ENCODE measurements at places on chromosomes 7 and 10.

DNA sequence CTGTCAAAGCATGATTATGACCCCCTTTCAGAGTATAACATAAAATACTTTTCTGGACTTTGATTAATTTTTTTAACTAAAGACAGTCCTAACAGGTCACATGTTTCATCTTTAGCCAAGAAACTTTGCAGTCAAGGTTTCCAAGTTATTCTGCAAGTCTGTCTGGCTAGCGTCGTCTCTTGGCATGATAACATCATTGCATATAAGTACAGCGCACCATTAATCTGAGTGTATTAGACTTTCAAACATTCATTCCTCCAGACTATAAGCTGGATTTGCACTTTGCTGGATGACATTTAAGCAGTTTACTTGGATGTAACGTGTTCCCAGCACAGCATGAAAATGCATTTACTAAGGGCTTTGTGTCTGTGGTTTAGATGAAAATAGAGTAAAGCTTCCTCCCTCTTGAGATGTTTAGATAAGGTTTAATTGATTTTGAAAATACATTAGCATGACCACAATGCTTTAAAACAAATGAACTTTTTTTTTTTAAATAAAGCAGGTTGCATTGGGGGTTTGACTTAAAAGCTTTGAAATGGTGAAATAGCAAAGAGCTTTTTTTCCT lies 349.0 kb upstream of the MTPN start:
- no peak for DNase-seq

DNA sequence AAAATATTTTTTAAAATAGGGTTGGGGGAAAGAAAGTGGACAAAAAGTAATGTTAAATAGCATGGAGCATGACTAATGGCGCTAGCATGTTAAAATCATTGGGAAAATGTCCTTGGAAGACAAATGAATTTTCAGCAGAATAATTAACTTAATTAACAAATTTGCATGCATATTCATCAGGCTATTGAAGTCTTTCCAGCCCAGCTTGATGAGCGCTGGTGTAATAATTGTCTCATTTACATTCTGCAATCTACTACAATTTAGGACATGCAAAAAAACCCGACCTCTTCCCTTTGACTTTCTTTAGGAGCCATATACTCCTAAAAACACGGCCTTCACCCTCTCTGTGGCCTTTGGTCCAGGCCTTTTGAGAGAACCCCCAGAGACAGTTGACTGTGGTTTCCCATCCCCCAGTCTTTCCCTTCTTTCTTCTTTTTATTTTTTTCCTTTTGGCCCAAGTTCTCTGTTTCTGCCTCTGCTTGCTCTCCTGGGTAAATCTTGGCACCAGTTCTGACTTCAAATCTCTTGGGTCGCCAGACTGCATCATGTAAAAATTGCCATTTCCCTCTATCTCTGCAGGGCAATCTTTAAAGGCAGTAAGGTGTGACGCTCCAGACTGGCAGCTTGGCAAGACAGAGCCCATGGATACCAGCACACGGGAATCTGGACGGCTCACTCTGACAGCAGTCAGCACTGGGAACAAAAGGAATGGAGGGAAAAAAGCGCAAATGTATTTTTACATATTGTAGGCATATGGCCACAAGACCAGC lies 105.5 kb downstream of the NEUROD6 start:
- no peak for DNase-seq

DNA sequence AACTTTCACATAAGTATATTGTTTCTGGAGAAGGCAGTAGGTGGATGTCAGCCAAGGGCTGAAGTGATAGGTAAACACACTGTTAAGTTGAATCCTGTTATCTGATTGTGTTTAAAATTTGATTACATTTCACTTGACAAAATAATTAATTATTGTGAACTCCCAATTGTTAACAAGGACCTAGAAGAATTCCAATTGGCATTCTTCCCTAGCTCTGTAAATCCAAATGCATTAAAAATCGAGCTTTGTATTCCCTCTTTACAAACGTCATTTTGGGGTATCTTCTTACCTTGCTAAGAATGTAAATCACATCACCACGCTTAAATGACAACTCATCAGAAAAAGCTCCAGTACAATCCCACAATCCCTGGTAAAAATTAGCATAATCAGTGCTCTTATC lies 179.9 kb downstream of the SKAP2 start:
- no peak for DNase-seq

DNA sequence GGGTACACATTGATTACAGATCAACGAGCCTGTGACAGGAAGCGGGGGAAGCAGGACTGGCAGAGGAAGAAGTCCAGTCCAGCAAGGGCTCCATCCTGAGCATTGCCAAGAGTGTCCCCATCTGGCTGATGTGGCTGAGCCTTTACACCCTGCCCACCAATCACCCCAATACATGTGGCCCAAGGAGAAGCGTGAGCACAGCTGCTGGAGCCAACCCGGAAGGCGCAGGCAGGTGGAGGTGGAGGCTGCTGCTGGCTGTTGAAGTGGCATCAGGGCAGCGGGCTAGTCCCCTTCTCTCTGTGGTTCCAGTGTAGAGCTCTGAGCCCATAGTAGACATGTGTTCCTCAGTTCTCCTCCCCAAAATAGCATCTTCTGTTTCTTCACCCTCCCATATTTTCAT lies 6.8 kb upstream of the AMPH start:
- DNase-seq = no peak

- DNase-seq = no peak
These were observed 77.9 kb downstream of the CARD11 start for GRCh38 chr7:2965745-2966270.

DNA sequence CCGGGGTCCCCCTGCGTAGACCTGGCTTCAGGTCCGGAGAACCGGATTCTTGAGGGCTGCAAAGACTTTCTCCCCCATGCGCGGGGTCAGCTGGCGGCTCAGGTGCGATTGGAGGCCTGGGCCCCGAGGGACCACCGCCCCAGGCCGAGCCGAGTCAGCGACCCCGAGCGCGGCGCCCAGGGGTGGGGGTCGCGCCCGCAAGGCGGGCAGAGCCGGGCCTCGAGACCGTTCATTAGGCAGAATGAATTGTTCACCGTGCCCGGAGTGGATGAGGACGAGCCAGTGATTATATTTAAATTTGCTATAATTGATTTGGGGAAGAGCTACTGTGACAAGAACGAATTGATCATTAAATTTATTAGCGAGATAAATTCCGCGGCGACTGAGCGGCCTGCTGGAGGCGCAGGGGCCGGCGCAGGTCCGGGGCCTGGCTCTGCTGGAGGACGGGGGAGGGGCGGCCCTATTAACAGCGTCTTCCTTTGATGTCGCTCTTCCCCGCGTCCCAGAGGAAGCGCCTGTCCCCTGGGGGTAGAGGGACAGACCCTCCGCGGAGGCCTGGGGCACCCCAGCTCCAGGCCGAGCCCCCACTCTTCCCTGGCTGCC lies 7.5 kb downstream of the MNX1 start:
- DNase-seq = no peak

GRCh38 chr10:121526801-121527221 lies 71.4 kb downstream of the FGFR2 start:
- no peak for DNase-seq

GRCh38 chr7:25831831-25832411 lies 320.1 kb upstream of the NFE2L3 start:
- DNase-seq = no peak

- DNase-seq = no peak
These were observed 37.6 kb downstream of the ATOH7 start for GRCh38 chr10:68194290-68194689.

GRCh38 chr10:30447125-30447799 lies 13.3 kb downstream of the MAP3K8 start:
- no peak for DNase-seq

GRCh38 chr10:30420766-30421165 lies 13.2 kb upstream of the MAP3K8 start:
- no peak for DNase-seq

- no peak for DNase-seq
These were observed 98.0 kb downstream of the JCAD start for GRCh38 chr10:29961351-29961750.

DNA sequence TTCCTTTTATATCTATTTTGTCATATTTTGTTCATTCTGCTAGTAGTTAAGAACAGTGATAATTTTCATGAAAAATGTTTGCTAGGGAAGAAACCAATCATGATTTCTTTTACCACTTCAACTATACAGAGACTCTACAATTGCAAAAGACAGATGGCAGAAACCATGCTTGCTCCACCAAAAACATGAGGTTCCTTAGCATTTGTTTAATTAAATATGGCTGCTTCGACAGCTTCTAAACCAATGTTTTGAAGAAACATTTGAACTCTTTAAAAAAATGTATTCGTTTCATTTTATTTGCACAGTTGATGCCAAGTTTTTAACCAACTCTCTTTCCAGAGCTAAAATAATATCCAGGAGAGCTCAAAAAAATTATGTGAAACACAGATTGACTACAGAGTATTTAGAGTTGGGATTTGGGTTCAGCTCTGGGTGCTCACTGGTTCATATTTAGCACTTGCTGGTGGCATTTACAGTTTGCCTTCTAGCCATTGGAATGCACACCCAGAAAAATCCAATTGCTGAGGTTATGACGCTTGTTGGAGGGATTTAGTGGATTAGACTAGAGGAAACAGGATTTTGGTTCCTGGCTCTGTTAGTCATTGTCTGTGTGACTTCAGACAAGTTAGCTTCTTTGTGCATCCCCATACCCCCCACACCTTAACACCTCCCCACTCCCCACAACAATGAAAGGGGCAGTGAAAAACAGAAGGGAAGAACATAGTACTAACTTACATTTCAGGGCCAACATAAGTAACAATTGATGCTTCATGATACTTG lies 35.8 kb upstream of the SDHAF3 start:
- no peak for DNase-seq

DNA sequence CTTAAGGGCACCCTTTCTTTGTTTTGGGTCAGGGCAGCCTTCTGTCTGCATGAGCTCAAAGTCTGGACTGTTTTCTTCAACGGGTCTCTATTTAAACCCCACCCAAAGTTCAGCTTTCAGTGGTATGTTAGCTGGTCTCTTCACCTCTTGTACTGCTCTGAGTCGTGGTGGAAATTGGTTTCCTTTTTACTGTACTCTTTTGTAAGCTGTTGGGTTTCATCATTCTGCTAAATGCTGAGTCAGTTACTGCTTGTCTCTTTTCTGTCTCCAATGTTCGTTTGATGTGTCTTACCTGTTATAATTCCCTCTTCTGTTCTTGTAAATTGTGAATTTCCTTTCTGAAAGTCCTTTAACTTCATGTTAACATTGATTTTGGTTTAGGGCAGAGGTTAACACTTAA lies 64.1 kb upstream of the MALRD1 start:
- DNase-seq = no peak

DNA sequence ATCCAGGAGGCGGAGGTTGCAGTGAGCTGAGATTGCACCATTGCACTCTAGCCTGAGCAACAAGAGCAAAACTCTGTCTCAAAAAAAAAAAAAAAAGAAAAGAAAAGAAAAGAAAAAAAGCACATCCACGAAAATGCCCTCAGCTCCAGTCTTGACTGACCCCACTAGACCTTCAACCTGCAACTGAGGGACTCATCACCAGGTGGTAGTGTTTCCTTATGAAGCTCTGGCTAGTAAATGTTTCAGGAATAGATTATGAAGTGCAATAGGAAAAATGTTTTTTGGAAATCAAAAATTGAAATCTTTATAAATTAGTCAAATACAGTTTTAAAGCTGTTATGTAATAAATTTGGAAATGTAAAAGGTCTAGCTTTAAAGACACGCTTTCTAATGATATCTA lies 22.4 kb downstream of the TLL2 start:
- DNase-seq = no peak

- DNase-seq = no peak
These were observed 181.2 kb downstream of the KCNMA1 start for GRCh38 chr10:77456414-77456813.

- DNase-seq = no peak
These were observed 34.4 kb upstream of the SLC29A4 start for GRCh38 chr7:5248201-5248885.

- no peak for DNase-seq
These were observed 112.1 kb downstream of the LMBR1 start for GRCh38 chr7:156780724-156781455.

DNA sequence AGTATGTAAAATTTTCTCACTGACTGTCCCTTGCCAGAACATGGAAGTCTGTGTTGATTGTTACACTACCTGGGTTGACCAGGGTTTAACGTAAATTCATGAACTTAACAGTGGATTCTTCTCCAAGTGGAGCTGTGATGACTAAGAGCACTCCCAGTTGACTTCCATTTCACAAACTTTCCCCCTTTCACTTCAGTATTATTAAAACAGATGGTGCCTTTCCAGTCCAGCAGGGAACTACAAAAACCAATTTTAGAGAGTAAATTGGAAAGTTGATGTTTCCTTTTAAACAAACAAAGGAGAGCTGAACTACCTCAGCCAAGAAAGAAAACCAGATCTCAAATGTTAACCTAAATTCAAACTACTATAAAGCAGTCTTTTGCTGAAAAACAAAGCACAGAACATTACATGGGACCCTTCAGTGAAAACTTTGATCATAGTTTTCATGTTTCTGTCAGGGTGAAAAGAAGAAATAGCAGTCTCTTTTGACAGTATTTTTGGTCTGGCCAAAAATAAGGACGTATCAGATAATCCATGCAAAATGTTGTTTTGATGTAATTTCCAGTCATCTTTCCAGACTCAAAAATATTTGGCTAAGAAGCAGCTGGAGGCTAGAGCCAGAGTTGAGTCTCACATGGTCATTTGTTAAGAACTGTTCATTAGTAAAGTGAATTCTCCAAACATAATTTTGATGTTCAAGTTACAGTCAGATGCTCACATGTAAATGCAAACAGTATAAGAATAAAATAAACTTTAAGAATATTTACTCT lies 479.9 kb upstream of the AKR1E2 start:
- DNase-seq = no peak

DNA sequence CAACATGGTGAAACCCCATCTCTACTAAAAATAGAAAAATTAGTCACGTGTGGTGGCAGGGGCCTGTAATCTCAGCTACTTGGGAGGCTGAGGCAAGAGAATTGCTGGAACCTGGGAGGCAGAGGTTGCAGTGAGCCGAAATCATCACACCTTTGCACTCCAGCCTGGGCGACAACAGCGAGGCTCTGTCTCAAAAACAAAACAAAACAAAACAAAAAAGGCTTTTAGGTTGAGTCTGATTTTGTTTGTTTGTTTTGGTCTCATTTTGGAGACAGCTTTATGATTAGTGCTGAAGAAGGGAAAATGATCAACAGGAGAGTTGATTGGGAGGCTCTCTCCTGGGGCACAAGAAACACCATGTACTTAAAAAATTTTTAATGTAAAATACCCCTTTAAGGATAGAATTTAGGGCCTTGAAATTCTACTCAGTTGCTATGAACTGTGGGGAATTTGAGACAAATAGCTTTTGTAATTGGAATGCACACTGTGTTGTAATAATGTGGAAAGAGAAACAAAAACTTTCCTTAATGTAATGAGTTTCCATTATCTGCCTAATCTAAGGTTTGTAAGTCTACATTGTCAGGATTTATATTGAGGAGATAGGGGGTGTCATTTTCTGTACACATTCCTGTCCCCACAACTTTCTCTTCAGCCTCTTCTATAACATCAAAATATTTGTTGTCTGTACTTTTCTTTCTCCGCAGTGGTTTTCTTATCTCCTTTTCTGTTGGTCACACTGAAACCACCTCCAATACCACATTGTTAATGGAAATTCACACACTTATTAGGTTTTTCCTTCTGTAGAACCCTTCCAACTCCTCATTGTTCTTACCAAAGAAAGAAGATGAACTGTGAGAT lies 41.3 kb downstream of the ARID5B start:
- DNase-seq = no peak

Measured in activated naive CD4-positive, alpha-beta T cell (primary cell).